ENCODE measurements at places on chromosomes 1 and 21.

DNA sequence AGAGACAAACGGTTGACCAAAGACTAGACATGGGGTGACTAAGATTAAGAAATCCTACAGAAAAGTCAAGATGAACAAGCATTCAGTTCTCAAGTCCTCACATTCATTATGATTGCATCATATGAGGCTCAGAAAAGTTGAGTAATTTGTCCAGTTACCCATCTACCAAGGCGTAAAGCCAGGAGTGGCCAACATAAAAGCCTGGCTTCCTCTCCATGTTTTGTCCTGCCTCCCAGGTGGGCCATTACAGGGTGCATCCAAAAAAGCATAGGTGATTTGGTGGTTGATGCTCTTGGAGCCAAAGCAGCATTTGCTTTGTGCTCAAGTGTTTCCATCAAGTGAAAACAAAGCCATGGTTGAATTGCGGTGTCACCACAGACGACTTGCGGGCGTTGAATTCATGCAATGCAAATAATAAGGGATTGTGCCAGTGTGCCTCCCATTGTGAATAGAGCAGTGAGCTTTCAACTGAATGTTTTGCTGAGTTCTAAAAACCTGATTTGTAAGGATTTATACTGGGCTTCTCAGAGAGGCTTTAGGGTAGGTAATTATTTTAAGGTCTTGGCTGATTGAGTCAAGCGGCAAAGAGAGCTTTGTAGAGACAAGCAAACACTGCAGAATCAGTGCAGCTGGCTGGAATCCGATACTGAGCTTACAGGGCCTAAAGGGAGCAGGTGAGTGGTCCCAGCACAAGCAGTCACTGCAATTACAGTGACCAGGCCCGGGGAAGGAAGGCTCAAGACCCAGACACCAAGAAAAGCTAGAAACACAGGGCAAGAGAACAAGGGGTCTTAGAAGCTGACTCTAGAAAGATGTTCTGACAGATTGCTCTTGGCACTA lies 54.1 kb downstream of the KCNJ15 start:
- DNase-seq: no peak

- DNase-seq: peak; percentile 11
Measured at GRCh38 chr1:22527555-22528296, 35.6 kb upstream of the EPHA8 start.

- DNase-seq: no peak
Measured at GRCh38 chr1:233859446-233859845, 45.0 kb upstream of the SLC35F3 start.

GRCh38 chr1:154888757-154889156 lies 18.7 kb upstream of the KCNN3 start:
- no peak for DNase-seq

GRCh38 chr1:159867664-159868026 lies 5.2 kb upstream of the VSIG8 start:
- DNase-seq: no peak

GRCh38 chr1:198669023-198669698 lies 30.3 kb downstream of the PTPRC start:
- DNase-seq: no peak

DNA sequence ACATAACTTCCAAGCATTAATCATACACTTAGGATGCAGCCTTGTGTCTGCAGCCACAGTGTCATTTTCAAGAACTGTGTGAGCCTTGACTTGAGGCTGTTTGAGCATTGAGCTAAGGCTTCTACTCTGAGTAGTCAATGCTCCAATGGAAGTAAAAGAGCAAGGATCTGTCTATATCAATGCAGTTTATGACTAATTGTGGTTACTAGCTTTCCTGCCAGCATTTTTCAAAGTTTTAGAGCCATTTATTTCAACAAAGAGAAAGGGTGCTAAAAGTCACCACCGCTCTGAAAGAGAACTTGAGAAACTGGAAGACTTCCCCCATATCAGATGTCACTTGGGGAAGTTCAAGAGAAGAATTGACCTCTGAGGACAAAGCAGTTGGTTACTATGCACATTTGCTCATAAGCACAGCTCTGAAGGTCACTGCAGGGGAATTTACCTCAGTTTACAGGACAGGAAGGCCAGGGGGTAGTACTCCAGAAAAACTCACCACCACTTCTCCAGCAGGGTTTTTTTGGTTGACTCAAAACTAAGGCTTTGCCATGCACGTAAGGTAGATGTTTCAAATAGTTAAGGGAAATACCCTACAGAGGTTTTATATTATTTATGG lies 24.5 kb upstream of the RGS1 start:
- DNase-seq: no peak
